Activated T-cell treated with anti-CD3 and anti-CD28 coated beads for 1 hour (primary cell): ENCODE measurements at places on chromosomes 3 and 15.

GRCh38 chr3:143502081-143502480 is 346.2 kb downstream of the SLC9A9 start:
- no peak for DNase-seq

DNA sequence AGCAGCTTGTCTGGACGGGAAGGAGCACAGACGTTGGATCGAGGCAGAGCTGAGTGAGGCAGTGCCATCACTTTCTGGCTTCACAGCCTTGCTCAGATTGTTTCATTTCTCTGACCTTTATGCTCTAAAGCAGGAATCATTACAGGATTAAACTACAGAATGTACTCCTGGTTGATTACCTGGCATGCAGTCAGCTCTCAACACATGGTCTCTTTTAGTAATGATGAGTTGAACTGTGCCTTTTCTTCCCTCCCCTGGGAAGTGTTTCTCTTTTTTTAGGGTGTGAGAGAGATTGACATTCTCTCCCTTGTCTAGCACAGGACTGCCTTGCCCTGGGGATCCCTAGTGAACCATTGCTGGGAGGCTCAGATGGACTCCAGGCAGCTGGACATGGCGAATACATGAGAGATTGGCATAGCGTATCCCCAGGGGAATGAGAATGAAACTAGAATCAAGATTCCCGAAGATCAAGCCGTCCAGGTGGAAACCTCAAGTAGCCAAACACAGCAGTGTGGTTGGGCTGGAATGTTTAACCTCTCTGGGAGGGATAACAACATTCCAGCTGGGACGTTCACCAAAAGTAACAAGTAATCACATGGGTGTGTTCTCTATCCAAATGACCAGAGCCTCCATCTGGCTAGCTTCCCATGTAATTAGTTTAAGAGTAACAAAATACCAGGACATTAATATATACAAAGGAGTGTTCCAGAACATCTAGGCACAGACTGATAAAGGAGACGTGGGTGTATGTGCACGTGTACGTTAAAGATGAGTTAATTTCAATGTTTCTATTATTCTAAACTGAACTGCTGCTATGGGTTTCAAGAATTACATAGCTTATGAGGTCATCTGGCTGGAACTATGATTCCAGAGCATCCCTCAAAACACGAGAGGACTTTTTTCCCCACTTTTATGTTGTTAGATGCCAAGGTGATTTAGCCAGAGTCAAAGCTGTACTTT is 118.6 kb upstream of the NR2E3 start:
- no peak for DNase-seq

DNA sequence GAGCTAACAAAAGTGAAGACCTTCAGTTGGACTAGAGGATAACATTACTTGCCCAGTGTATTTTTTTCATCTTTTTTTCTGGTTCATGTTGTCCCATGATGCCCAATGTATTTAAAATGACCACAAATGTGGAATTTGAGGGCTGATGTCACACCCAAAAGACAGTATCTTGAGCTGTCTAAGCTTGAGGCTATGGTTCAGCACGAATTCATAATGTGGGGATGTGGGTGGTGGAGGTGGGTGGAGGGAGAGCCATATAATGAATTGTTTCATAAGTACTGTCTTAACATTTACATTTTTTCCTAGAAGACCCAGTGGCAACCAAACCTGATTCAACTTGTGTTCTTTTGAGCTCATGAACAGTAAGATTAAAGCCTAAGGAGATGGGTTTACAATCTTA is 37.5 kb downstream of the CHAC1 start:
- no peak for DNase-seq

DNA sequence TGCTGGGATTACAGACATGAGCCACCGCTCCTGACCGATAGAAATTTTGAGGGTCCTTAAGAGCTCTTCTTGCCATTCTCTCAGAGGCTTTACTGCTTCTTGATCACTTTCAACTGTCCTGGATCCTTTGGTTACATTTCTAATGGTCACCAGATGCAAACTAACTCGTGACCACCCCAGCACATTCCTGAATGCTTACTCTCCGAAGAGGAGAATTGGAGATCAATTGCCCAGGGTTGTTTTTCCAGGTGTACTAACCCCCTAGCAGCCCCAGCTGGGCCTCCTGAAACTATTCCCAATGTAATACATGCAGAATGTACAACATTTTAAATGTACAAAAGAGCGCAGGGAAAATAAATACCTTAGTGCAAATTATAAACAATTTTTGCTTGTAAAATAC is 65.1 kb upstream of the TBL1XR1 start:
- DNase-seq = no peak

DNA sequence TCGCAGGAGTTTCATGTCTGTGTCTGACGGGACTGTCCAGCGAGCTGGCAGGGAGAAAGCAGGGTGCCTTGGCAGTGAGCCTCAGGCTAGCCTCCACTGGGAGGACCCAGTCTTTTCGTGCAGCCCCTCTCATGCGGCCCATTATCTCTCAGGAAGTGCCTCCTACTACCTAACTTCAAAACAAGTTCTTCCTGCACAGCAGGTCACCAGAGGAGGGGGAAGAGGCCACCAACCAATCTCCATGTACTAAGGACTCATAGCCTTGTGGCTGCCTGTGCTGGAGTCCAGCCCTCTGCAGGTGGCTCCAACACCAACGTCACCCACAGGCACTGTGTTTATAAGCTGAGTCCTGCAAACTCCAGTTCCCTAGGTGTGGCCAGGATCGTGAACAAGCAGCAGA is 4.8 kb downstream of the VIPR1 start:
- DNase-seq = no peak

GRCh38 chr3:158489181-158489580 is 81.8 kb upstream of the MLF1 start:
- DNase-seq = no peak

GRCh38 chr15:35646790-35647189 is 100.8 kb upstream of the DPH6 start:
- no peak for DNase-seq

- DNase-seq = no peak
Observed at GRCh38 chr3:41053220-41053619, 146.1 kb upstream of the CTNNB1 start.

DNA sequence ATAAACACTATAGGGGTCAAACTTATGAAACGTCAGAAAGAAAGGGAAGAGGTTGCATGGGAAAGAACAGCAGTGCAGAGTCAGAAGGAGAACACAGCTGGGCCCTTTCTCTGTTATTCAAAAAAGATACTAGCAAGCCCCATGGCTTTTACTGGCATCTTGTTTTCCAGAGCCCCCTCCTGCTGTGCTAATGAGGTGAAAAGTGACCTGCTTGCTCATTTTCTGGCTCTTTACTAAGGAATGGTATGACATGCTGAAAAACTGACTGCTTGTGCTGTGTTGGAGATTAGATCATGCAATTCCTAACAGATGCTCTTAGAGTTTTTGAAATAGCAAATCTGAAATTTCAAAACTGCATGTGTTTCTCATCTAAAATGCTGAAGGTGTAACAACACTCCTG is 541.6 kb upstream of the ALCAM start:
- no peak for DNase-seq

GRCh38 chr15:25684521-25685431 is 178.4 kb downstream of the ATP10A start:
- no peak for DNase-seq

DNA sequence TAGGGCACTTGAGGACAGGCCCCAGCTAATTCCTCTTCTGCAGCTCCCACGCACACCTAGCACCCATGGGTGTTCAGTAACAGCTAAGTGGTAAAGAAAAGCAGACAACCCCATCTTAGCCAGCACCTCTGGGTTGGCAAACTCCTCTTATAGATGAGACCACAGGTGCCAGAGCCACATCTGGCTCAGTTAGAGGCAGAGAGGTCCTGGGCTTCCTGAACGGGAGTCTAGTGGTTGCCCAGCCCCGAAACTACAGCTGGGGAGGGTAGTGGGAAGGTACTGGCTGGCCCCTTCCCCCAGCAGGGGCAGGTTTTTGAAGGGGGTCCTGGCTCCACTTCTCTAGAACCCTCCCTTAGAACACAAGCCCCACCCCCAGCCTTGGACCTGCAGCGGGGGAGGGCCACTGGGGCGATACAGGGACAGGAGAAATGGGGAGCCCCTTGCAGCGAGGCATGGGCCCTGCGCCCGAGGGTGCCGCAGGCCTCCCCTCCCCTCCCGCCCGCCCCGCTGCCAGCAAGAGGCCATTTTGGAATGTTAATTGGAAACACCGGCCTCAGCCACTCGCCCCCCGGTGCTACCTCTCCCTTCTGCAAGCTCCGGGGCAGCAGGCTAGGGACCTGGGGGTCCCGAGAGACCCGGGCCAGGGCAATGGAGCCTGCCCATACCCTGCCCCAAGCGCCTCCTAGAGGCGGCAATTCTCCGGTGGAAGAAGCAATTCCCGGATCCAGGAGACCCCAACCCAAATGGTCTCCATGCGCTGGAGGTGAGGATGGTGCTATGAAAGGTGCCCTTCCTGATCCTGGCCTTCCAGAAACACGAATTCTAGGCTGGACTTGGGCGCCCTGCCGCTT is 1.5 kb downstream of the DUSP7 start:
- no peak for DNase-seq

DNA sequence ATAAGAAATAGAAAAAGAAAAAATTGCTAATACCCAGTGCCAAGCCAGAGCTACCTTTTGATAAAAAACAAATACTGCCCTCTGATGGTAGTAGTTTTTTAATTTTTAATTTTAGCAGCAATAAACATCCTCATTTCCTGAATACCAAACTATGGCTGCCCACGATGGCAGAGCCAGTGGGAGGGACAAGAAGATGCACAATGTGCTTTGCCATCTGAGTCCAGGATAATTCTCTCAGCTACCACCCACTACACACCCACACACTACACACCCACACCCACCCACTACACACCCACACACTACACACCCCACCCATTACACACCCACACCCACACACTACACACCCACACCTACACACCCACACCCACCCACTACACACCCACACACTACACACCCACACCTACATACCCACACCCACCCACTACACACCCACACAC is 17.8 kb downstream of the CEP19 start:
- no peak for DNase-seq

GRCh38 chr15:55703873-55704301 is 39.1 kb downstream of the PRTG start:
- DNase-seq = no peak

DNA sequence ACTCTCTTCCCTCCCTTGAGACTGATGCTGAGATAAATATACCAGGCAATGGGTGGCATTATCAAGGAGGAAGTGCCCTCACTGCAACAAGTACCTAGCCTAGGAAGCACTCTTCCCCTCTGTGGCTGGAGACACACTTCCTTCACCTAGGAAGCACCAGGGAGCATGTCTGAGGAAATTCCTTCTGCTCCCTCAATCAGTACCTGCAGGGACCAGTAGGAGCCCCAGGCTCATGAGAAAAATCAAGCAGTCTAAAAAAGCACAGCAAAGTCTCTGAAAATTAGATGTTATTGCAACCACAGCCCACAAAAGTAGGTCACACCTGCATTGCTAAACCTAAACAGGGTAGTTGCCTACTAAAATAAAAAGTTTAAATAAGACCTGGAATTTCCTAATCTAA is 78.2 kb upstream of the TRPM1 start:
- DNase-seq = no peak

- DNase-seq = no peak
Observed at GRCh38 chr3:134955874-134956273, 160.8 kb downstream of the EPHB1 start.

GRCh38 chr15:42911058-42911592 is 9.5 kb downstream of the TTBK2 start:
- no peak for DNase-seq

DNA sequence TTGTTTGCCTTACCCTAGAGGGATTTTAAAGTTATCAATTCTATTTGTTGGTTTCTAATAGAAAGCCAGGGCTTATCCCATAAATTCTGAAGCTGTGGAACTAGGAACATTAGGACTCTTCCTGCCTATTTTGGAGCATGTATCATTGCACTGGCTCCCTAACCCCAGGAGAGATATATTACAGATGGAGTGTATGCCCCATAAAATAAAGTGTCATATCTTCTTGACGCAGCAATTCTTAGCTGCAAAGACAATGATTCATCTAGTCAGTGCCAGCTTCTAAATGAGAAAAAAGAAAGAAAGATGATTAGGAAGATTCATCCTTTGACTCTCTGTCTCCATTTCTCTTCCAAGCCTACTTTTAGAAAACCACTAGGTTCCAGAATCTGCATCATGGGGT is 74.8 kb upstream of the MAGI1 start:
- no peak for DNase-seq

DNA sequence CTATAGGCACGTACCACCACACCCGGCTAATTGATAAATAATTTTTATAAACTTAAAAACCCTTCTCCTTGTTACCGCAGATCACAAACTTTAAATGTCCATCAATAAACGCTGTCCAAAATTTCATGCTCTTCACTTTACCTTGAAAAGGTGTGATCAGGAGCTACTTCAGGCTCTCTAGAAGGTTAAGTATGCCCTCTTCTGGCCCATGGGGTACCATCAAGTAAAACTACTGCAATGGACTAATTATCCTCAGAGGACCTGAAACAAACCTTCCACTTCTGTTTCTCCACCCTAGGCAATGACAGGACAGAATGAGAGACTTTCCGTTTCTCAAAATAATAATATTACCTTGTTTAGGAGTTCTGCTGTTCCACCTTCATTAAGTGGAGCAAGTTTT is 9.2 kb downstream of the LZTFL1 start:
- no peak for DNase-seq

DNA sequence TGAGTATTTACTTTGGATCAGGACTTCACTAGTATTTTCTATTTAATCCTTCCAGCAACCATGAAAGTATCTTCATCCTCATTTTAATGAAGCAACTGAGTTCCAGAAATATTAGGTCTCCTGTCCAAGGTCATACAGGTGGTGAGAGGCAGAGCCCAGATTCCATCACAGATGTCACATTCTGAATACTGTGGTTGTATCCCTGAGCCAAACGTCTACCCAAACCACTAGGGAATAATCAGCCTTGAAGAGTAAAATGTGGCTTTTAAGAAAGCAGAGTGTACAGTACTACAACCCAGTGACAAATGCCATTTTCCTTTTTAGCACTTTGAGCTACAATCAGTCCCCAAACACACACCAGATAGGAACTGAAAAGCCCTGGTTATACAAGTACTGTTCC is 93.3 kb upstream of the TRIM42 start:
- no peak for DNase-seq

GRCh38 chr3:56864090-56864489 is 62.3 kb upstream of the ARHGEF3 start:
- DNase-seq = no peak

DNA sequence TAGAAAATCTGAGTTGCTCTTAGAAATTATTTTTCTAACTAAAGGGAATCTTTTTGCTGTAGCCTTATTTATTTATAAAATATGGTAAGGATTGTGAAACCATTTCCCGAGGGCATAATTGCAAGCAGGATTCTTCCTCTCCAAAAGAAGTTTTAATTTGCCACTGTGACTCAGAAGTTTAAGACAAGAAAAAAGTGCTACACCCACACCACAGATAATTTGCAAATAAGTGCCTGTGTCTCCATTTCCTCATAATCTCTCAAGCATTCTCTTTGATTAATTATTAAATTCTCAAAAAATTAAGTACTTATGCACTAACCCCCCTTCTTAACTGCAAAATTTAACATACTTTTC is 43.6 kb downstream of the RASA2 start:
- DNase-seq = no peak
